NCI-H1436 (cell line): ENCODE measurements at places on chromosomes 12 and 14.

- no peak for DNase-seq
These were observed 11.4 kb upstream of the NCOR2 start for GRCh38 chr12:124578854-124579253.

DNA sequence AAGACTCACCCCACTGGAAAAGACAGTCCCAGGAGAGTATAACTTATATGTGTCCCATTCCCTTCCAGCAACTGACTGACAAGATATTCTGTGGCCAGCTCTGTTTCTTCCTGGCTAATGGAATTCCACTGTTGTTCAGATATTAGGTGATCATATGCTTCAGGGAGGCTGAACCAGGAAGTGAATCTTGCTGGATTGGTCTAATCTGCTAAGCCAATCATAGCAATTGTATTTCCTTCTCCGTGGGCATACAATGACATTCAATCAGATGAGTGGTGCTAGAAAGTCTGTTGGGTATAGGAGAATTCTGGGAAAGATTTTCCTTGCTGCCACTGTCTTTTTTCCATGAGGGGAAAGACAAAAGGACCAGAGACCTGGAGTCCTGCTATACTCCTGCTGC is 12.1 kb downstream of the PYGL start:
- DNase-seq: no peak

GRCh38 chr12:103505371-103506236 is 9.8 kb upstream of the C12orf42 start:
- DNase-seq: no peak

DNA sequence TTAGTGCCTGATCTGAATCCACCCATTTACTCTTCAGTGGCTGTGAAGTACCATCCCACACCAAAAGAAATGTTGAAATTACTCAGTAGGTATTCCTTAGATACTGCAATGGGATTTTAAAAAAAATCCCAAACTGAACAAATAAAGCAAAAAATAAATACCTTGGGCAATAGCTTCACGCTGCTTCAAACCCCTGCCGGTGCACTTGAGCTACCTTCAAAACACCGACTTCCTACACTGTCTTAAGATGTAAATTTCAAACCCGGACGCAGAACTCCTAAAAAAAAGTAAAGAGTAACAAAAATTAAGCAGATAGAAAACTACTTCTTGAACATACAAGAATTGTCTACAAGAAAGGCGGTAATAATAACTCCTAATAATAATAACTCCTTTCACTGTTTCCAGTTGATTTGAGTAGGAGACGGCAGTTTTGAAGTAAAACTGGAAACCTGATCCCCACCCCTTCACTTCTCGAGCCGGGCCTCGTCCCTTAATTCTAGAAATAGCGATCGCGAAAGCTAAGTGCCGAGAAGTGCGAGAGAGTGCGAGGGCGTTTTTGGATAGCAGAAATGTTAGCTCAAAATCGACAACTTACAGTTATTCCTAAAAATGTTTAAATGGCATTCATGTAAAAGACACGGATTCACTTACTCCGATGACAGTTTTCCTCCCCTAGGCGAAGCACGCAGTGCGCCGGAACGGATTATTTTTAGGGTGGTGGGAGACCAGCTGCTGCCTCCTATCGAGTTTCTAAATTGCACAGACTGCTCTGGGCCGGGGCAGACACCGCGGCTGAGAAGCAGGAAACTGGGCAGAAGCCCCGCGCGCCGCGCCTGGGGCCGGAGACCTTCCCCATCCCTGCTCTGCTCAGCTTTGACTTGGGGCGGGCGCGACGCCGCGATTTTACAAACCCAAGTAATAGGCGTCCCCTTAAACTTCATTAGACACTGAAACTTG is at the start of gene ABCC9:
TSS of gene ABCC9 (minus strand) at position 878 of the 957 bp plus-strand sequence. CDS start 4,752 bp downstream, outside the sequence.
- no peak for DNase-seq

DNA sequence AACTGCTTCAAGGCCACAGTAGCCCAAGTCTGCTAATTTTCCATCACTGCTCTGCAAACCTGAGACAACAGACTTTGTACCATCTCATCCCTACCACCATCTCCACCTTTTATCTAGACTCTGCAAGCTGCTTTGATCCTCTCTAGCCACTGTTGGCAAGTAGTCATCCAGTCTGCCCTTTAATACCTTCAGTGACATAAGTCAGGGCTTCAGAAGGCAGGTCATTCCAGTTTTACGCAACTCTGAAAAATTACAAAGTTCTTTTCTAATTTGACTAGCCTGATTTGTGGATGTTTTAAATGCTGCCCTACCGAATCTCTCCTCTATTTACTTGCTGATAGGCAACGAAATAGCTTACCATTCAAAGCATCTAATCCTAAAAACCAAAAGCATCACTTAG is 2.8 kb downstream of the FERMT2 start:
- DNase-seq: no peak

DNA sequence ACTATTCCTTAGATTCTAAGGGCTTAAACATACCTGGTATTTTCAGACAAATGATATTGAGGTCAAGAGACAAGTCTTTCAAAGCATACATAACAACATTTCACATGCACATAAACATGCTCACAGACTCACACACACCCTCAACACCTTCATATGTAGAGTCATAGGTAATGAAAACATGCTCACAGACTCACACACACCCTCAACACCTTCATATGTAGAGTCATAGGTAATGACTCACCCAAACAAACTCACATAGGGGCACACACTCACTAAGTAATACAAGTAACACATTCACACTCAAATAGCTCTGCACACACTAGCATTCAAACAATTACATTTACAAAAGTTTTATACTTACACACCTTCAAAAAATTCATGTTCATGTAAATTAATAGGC is 975.5 kb downstream of the TMEM121 start:
- DNase-seq: no peak

- DNase-seq: no peak
These were observed 301.5 kb downstream of the NELL2 start for GRCh38 chr12:44574586-44574985.

DNA sequence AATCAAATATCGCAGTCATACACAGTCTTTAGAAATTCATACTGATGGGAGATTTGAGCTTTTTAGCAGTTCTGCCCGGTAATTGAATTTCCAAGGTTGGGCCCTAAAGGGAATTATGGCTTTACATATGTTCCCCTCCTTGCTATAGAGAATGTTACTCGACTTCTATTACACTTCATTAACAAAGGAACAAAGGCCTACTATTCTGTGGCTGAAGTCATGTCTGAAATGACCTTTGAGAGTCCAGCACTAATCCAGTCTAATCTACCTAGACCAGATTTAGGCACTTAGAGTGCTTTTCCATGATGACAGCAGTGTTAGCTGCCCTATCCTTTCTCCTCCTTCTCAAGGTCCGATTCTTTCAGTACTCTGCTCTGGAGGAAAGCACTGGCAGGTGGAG is 305.3 kb downstream of the MED13L start:
- no peak for DNase-seq

- peak; percentile 91 for DNase-seq
These were observed at the start of gene SYT1 for GRCh38 chr12:78864403-78864869. Gene SYT1, plus strand, starts transcription at chr12:78864774.

GRCh38 chr14:73783107-73783727 is 68.4 kb upstream of the PTGR2 start:
- no peak for DNase-seq

DNA sequence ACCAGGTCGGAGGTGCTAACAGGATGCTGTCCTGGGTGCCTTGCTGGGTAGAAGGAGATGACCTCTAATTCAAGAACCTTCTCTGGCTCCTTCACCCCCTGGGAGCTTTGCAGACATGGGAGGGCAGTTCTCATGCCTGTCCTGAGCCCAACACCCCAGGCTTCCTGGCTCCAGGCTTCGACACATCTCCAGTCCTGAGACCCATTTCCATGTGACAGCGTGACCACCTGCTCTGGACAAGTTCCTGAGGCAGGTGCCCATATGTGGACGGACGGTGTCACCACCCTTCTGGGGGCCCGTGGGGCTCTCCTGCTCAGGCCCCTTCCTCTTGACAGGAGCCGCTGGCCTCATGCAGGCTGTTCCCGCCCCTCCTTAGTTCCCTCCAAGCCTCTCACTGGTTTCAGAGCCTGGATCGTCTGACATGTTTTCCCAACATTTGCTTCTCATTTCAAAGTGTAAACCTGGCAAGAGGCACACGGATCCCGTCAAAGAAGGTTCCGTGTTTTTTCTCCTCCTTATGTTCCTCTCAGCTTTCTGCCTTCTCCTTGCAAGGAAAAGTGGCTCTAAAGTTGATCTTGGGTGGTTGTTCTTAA is 291.9 kb upstream of the RTL1 start:
- DNase-seq: no peak
